Activated T-cell treated with anti-CD3 and anti-CD28 coated beads, Interleukin-2, amount 50 U/mL, for 72 hours (primary cell): ENCODE measurements at places on chromosomes 3 and 15. TPM values are rescaled to one million over a fixed set of nuclear protein-coding genes. Genes with fewer than 3 reads are reported as not detected.

DNA sequence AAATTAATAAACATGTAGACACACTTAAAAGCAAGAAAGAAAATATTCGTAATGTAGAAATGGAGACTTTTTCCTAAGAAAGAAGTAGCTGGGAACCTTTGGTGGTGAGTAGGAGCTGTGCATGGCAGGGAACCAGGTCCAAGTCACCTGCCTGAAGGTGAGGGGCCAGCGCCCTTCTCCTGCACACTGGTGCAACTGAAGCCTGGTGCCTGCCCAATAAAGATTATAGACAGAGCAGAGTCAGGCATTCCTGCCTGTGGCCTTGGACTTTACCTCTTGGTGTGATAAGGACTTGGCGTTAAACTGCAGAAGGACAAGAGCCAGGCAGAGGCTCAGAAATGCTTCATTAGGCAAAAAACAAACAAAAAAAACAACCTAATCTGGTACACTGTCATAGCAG, 14.2 kb downstream of the CFAP91 start:
- no peaks in the 10 kb centered on the region for H3K4me1 ChIP-seq
- H3K27me3 ChIP-seq = no peaks in the 10 kb centered on the region

- H3K27me3 ChIP-seq = no peaks in the 10 kb centered on the region
- peaks cover 16% of the 10 kb centered on the region for H3K36me3 ChIP-seq
- no peak overlapping the region for H3K4me3 ChIP-seq
- no peaks in the 10 kb centered on the region for H3K4me1 ChIP-seq
- DNase-seq = no peak
These were observed 21.8 kb downstream of the WDR53 start for GRCh38 chr3:196546537-196546936.

GRCh38 chr15:28930476-28931291, 44.9 kb downstream of the APBA2 start:
- peaks cover 24% of the 10 kb centered on the region for H3K4me1 ChIP-seq
- no peak overlapping the region for H3K4me3 ChIP-seq

NBEAL2 gene
- 84.0 TPM for total RNA-seq

DNA sequence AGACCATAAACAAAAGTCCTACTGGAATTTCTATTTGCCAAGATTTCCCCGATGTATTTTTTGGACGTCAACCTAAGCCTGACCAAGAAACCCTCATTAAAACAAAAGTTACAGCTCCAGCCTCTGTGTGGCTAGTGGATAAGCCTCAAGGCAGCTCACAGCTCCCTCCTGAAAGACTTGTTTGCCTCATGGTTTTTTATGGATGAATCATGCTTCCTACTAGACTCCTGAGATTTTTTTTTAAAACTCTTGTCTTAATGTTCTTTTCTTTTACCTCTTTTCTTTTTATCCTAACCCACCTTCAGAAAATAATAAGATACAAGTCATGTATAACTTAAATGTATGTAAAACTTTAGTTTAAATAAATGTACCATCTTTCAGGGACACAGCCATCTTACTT, 52.4 kb downstream of the SUCNR1 start:
- H3K4me1 ChIP-seq = peaks cover 7% of the 10 kb centered on the region
- H3K27me3 ChIP-seq = no peaks in the 10 kb centered on the region
- DNase-seq = no peak
- H3K4me3 ChIP-seq = no peak overlapping the region
- no peaks in the 10 kb centered on the region for H3K36me3 ChIP-seq

PCLAF gene
- 77.7 TPM for total RNA-seq

GRCh38 chr3:194404365-194405140, 5.5 kb upstream of the GP5 start:
- no peaks in the 10 kb centered on the region for H3K27me3 ChIP-seq
- DNase-seq = peak; percentile 33
- no peak overlapping the region for H3K4me3 ChIP-seq
- H3K4me1 ChIP-seq = peaks cover 28% of the 10 kb centered on the region
- H3K36me3 ChIP-seq = no peaks in the 10 kb centered on the region

DNA sequence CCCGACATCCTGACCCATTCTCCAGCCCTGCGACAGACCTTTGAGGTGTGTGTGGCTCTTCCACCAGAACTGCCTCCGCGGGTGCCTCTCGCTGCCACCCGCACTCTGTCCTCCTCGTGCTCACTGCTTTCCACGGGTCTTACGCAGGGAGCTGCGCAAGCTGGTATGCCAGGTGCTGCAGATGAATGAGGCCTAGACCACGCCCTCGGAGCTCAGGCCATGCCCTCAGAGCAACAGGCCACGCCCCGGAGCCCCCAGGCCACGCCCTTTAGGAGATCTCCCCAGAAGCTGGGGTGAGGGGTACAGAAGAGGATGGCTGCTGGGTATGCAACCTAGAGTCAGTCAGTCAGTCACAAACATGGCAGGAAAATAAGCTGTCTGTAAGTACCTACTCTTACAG, 300.3 kb downstream of the GABRG3 start:
- peaks cover 4% of the 10 kb centered on the region for H3K36me3 ChIP-seq
- no peaks in the 10 kb centered on the region for H3K27me3 ChIP-seq
- no peak overlapping the region for H3K4me3 ChIP-seq
- no peak overlapping the region for H3K27ac ChIP-seq
- no peaks in the 10 kb centered on the region for H3K4me1 ChIP-seq

PDIA3 gene
- total RNA-seq = 244 TPM

DNA sequence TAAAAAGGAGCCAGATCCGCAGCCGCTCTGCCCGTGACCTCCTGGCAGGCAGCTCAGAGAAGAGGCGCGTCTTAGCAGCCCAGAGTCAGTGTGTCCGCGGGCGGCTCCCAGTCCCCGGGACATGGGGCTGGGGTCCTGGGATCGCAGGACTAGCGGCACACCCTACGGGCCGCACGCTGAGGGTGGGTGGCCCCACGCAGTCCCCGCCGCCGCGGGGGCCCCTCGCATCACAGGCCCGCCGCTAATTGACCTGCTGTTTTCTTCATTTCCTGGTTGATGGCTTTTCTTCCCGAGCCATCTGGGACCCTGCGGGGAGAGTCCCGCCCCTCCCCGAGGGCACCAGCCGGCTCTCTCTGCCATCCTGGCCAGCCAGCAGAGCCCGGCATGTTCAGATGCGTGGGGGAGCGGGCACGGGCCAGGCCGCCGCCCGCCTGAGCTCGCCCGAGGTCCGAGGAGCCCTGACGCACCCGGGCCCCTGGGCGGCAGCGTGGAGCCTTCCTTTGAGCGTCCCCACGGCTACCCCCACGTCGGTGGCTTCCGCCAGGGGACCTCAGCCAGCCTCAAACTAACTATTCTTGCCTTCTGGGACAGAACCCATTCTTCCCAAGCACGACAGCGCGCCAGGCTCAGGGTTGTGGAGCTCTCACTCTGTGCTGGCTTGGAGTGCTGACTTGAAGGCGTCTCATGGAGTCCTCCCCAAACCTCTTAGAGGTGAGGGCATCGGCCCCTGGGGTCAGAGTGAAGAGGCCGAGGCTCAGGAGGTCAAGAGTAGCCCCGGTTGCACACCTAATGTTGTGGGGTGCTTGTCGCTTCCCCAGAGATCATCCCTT, 34.6 kb upstream of the CACNA2D3 start:
- no peak for DNase-seq
- no peaks in the 10 kb centered on the region for H3K36me3 ChIP-seq
- H3K4me3 ChIP-seq = no peak overlapping the region
- no peaks in the 10 kb centered on the region for H3K4me1 ChIP-seq
- H3K27ac ChIP-seq = no peak overlapping the region

ACP3 gene
- not detected for total RNA-seq

- no peaks in the 10 kb centered on the region for H3K27me3 ChIP-seq
- no peaks in the 10 kb centered on the region for H3K4me1 ChIP-seq
- no peak overlapping the region for H3K4me3 ChIP-seq
These were observed 17.7 kb downstream of the ENTPD3 start for GRCh38 chr3:40404591-40405198.

DNA sequence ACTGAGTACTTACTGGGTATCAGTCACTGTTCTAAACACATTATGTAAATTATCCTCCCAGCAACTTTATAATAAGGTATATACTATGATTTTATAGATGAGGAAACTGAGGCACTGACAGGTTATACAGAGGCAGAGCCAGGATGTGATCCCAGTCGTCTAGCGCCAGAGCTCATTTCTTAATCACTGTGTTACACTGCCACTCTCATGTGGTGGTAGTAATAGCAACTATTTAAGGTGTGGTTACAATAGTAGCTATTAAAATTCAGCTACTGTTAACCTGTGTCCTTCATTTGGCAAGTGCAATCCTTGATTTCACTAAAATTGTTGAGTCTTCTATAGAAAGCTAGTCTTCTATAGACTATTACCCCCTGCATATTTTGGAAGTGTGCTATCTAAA, 43.1 kb upstream of the TRPC1 start:
- no peak overlapping the region for H3K4me3 ChIP-seq
- H3K27me3 ChIP-seq = no peaks in the 10 kb centered on the region
- no peak overlapping the region for H3K27ac ChIP-seq
- no peaks in the 10 kb centered on the region for H3K4me1 ChIP-seq

GRCh38 chr3:14231145-14231990, 52.8 kb downstream of the LSM3 start:
- no peak for DNase-seq
- H3K4me3 ChIP-seq = no peak overlapping the region
- peaks cover 24% of the 10 kb centered on the region for H3K4me1 ChIP-seq
- peaks cover 41% of the 10 kb centered on the region for H3K27me3 ChIP-seq
- H3K36me3 ChIP-seq = peaks cover 16% of the 10 kb centered on the region

PLA2G4D gene
- not detected for total RNA-seq
